ENCODE measurements at places on chromosomes 16 and 17.

- DNase-seq, result peak; percentile 57
Observed at GRCh38 chr17:40825599-40825998, 3.2 kb upstream of the KRT10 start.

GRCh38 chr16:52283584-52284375, 263.2 kb downstream of the TOX3 start:
- no peak for DNase-seq

GRCh38 chr16:68972720-68973119, 129.4 kb downstream of the TANGO6 start:
- peak; percentile 29 for DNase-seq

DNA sequence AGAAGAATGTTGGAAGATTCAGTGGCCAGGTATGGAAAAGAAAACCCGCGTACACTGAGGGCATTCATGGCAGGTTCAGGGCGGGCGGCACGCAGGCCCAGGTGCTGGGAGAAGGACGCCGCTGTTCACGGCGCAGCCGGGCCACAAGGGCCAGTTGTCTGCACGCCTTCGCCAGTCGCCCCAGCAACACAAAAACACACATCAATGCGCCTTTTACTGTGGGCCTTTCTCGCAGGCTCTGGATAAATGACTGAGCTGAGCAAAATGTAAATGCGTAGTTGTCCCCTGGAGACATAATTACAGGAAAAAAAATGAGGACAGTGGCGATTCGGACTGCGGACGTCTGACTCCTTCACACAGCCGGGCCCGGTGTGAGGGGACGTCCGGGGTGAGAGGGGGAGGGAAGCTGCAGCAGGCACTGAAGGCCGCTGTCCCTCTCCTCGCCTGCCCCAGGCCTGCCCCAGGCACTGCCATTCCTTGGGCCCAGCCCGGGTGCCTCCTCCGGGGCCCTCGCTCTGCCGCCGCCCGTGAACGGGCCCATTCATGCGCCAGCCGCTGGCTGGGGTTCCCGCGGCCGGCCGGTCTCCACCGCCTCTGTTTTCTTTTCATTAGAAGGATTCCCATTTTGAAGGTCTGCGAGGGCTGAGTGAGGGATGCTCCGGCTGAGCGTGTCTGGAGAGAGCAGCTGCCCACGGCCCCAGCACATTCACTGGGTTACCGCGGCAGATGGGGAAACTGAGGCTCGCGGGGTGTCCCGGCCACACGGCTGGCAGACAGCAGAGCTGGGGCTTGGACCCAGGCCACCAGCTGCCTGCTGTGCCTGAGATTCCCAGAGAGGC, 6.5 kb upstream of the ZNF469 start:
- DNase-seq, result no peak

DNA sequence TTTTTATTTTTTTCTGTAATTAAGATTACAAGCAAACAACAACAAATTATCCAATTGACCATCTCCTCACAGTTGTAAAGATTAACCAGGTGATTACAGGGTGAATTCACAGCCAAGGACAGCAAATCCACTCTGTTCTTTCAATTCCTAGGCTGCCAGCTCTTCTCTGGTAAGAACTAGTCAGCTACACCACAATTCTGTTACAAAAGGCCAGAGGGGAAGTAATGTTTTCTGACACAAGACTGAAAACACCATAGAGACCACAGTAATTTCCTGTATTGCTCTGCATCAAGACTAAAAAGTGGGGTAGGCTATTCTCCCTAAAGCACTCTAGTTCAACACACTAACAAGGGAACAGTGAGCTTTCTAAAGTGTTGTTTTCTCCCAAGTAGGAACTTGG, 10.6 kb downstream of the CA10 start:
- DNase-seq, result no peak

GRCh38 chr16:89248196-89248982, 30.9 kb downstream of the ZNF778 start:
- DNase-seq, result no peak

DNA sequence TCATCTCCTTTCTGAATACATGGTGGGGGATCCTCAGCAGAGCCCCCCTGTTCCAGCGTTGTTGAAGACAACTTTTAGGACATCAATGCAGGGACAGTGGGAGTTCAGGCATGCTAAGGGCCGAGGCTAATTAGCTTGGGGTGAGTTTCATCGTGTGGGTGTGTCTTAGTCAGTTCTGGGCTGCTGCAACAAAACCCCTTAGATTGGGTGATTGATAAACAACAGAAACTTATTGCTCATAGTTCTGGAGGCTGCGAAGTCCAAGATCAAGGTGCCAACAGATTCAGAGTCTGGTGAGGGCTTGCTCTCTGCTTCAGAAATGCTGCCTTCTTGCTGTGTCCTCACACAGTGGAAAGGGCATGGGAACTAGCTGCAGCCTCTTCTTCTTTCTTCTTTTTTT, 214.0 kb downstream of the NTN1 start:
- DNase-seq, result no peak
